ENCODE measurements at places on chromosomes 7 and 10.
A peak's percentile ranks its signal among the peaks of the same experiment; 100 is the strongest.

- no peak for DNase-seq
Measured at GRCh38 chr10:100019787-100020141, 10.0 kb upstream of the DNMBP start.

- DNase-seq = peak; percentile 92
Measured at GRCh38 chr7:27143023-27143949, at the start of gene HOXA5. Gene HOXA5, minus strand, starts transcription at chr7:27143681. Its CDS starts 74 bp downstream, at chr7:27143607.

GRCh38 chr7:99601656-99602310, 3.7 kb downstream of the TMEM225B start:
- no peak for DNase-seq

GRCh38 chr7:80881351-80881900, 37.4 kb downstream of the SEMA3C start:
- no peak for DNase-seq

- no peak for DNase-seq
Measured at GRCh38 chr7:70098905-70099672, 500.8 kb downstream of the AUTS2 start.

GRCh38 chr10:89327803-89328441, at the start of gene IFIT3:
Gene IFIT3, plus strand, starts transcription at chr10:89327997. Its CDS starts 77 bp downstream, at chr10:89328074.
- DNase-seq = no peak

DNA sequence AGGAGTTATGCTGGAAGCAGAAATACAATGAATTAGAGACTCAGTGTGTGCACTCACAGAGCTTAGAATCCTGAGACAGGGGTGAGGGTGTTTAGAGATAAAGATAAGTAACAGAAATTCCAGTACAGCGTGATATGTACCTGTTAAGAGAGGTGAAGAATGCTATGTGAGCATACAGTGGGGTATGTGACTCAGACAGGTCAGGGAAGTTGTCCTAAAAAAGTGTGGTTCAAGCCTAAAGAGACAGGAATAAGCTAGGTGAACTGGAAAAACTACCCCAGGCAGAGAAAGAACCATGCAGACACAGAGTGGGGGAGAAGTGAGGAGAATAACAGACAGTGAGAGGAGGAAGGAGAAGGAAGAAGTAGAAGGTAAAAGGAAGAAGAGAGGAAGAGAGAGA, 8.6 kb downstream of the SMIM30 start:
- no peak for DNase-seq

DNA sequence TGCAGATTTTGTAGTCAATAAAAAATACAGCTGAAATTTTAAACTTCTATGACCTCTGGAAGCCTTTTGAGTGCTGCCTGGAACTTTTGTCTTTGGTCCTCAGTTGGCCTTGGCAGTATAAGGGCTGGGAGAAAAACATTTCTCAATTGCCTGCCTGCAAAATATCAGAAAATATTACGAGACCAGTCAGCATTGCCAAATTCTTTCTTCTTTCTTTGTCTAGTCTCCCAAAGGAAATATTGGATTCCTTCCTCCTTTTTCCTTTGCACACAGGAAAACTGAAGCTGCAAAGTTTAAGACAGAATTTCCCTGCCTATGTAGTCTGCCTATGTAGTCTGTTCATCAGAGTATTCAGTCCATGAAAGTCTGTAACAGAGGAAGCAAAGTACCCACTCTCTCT, 95.9 kb downstream of the CHRM2 start:
- DNase-seq = no peak

DNA sequence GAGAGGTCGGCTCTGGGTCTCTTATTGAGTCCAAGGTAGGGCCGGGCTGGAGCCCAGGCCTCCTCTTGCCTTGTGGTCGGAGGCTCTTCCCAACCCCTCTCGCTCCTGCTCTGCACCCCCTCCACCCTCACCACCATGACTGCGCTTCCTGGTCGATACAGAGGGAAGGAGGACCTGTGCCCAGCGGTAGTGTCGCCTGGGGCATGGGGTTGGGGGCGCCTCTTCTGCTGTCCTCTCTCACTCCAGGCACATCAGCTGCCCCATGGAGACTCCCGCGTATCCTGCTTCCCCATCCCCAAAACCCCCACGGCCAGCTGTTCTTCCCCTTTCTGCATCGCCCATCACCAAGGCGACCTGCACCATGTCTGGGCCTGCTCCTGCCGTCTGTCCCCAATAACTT, 44.4 kb downstream of the TMEM270 start:
- peak; percentile 74 for DNase-seq

DNA sequence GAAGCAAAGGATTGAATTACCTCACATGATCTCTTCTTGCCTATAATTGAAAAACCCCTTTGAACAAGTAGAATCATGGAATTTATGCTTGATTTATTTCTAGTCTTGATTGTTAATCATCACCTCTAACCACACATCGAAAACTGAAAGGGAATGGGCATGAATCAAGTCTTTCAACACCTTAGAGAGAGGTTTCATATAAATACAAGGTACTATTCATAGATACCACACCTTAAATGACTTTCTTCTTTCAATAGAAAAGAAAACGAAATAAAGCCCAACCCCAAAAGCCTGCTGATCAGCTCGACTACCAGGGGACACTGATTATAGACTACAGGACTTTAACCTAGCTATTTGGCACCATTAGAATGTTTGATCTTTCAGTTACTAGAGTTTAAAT, 128.6 kb upstream of the PTPRZ1 start:
- DNase-seq = no peak

All from aorta (tissue), 5 donors.